Fibroblast of skin of back (primary cell): ENCODE measurements at places on chromosomes 13 and 19.

- peak; percentile 67 for DNase-seq
Measured at GRCh38 chr19:41144403-41144802, 30.2 kb downstream of the CYP2F1 start.

DNA sequence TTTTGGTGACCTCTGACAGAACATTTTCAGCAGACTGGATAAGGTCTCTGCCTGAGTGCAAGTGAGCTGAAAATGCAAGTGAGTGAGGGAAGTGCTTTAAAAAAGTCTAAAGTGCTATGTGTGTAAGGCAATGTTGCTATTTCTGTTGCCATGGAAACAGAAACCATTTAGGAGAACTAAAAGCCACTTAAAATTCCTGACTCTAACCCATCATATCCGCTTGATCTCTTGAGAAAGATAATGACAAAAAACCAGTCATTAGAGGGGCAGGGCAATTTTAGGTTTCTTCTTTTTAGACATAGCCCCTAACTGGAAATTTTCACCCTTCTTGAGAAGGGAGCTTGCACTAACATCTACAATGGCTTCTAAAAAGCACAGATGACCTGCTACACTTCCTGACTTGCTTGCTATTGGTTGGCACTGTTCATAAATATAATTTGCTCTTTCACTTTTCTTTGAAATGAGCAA, at the start of gene CYSLTR2:
Gene CYSLTR2, plus strand, starts transcription at position 458 of the 468 bp plus-strand sequence. CDS start 52,889 bp downstream, outside the sequence.
- DNase-seq: peak; percentile 11

DNA sequence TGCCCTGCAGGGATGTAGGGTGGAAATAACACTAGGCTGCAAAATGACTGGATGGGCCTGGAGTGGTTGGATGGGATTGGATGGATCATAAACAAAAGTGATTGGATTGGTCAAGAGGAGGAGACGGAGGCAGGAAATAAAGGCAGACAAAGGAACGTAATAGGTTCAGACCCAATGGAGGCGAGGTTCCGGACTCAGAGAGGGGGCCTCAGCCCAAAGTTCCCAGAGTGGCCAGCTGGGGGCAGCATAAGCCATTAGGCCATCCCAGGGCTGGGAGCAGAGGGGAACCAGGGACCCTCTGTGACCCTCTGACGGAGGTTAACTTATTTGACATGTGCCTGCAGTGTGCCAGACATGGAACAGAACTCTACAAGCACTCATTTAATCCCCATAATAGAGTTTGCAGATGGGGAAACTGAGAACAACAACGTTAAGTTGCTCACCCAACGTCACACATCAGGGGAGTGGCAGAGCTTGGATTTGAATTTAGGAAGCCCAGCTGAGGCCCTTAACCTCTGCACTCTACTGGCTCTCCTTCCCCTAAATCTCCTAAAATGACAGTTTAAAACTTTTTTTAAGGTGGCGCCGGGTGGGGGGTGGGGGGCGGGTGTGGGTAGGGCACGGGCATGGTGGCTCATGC, 15.3 kb upstream of the MAP1S start:
- peak; percentile 19 for DNase-seq

- DNase-seq: no peak
Measured at GRCh38 chr13:45341799-45342500, 967 bp upstream of the TPT1 start.

- DNase-seq: peak; percentile 81
Measured at GRCh38 chr19:55654868-55655647, at the start of gene U2AF2. U2AF2 (plus strand) TSS chr19:55655035; CDS start chr19:55655105, 70 bp downstream.

GRCh38 chr13:96796091-96796633, 198.1 kb downstream of the OXGR1 start:
- DNase-seq: no peak

- peak; percentile 15 for DNase-seq
Measured at GRCh38 chr13:62119739-62120700, 704.4 kb upstream of the PCDH20 start.

- DNase-seq: no peak
Measured at GRCh38 chr19:32661318-32661717, 13.7 kb downstream of the ANKRD27 start.

DNA sequence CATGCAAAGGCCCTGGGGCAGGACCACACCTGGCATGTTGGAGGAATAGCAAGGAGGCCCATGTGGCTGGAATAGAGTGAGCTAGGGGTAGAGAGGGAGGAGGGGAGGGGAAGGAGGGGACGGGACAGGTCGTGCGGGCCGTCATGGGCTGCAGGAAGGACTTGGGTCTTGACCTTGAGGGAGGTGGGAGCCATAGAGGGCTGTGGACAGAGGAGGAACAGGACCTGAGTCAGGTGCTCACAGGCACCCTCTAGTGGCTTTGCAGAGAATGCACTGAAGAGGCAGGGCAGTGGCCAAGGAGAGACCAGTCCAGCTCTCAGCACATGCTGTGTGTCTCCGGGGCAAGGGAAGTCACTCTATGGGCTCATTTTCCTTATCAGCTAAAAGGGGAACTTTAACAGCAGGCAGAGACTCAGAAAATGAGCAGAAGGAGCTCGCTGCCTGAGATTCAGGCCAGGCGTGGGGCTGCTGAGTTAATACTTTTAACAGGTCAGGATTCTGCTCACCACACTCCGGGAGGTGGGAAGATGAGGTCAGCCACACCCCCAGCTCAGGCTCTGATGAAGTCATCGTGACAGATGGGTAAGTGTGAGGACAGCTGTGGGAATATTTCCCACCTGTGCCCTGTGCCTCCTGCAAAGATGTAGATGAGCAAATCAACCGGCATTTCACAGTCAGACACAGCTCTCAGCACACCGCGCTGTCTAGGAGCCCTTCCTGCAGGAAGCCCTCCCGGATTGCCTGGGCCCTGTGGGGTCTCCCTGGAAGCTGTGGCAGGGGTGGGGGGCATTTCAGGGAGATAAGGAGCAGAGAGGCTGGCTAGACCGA, 6.0 kb upstream of the TNFAIP8L1 start:
- peak; percentile 68 for DNase-seq

DNA sequence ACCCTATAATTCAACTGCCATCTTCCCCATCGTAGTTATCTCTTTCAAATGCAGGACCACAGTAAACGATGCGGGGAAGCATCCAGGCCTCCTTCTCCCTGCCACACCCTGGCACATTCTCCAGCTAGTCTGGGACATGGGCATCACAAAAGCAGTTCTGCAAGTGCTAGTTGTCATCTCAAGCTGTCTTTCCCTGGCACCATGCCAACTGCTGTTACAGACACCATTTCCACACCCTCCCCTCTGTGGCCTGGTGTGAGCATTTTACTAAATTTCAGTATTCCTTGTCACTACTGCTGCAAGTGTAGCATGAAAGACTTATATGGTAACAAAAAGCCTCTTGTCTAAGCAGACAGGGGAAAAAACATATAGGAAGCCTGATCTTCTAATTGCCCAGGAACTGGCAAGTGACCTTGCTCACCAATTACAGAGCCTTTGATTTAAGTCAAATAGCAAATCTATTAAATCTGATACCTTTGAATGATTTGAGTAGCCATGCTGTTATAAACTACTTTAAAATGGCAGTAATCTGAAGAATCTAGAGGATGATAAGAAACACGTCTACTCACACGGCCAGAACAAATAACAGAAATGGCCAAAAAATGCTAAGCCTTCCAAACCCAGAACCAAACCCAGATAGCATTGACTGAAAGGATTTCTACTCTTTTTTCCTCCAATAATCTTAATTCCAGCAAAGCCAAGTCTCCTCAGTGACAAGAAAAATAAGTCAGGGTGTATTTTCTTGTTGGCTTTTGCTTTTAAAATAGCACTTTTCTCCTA, 179.0 kb downstream of the NUFIP1 start:
- peak; percentile 53 for DNase-seq

DNA sequence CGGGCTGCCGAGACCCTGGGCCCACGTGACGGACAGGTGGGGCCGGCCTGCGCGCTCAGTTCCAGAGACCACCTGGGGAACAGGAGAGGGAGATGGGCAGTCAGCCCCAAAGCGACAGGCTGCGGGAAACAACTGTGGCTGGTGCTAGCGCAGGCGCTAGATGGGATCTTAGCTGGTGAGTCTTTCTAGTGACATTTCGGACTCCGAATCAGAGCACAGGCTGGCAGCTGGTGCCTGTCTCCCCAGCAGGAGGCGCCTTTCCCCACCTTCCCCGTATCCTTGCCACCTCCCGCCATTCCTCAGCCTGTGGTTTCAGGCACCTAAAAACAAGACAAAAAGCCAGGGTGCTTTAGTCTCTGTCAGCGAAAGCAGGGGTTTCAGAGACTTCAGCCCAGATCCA, 19.4 kb upstream of the RANBP3 start:
- no peak for DNase-seq

DNA sequence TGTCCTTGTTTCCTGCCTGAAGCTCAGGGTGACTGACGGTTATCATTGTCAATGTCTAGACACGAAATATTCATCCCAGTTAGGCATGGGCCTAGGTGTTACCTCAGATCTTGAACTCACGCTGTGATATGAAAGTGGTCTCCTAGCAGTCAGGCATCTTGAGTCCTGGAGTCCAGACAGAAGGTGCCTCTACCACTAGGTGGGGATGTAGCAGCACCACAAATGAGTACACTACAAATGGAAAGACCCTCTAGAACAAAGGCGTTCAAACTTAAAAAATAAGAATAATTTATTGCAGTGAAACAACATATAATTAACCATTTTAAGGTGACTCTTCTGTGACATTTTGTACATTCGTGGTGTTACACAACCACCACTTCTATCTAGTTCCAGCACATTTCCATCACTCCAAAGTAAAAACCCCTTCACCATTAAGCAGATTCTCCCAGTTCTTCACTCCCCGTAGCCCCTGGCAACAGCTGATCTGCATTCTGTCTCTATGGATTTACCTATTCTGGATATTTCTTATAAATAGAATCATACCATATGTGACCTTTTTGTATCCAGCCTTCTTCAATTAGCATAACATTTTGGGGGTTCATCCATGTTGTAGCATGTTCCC, 11.9 kb upstream of the FRY start:
- peak; percentile 65 for DNase-seq

DNA sequence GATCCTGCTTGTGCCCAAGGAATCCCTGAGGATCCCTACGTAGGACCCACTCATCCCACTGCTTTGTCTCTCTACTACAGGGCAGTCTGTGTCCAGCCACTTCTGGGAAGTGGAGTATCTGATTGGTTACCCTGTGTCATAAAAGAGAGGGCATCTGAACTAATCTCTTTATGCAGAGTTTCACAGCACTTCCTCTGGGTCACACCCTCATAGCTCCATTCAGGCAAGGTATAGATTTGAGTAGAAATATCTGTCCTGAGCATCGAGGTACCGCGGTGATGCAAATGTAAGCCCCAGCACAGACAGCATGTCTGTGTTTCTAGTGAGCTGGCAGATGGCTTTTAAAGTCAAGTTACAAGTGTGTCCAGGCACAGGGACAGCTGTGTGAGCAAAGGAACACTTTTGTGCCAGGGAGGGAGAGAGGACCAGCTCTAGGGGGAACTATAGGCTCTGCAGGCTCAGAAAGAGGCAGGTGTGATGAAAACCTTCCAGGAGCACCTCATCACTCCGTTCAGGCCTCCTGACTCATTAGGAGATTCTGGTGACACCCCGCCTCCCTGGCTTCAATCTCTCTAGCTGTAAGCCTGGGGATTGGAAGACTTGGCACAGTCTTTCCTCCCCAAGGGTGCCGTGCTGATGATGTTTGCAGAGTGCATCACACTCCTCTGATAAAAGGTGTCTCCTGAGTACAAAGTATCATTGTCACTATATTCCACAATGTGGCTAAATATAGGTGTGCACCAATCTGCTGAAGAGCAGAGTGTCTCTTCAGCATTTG, 84.3 kb upstream of the UBL3 start:
- DNase-seq: no peak

DNA sequence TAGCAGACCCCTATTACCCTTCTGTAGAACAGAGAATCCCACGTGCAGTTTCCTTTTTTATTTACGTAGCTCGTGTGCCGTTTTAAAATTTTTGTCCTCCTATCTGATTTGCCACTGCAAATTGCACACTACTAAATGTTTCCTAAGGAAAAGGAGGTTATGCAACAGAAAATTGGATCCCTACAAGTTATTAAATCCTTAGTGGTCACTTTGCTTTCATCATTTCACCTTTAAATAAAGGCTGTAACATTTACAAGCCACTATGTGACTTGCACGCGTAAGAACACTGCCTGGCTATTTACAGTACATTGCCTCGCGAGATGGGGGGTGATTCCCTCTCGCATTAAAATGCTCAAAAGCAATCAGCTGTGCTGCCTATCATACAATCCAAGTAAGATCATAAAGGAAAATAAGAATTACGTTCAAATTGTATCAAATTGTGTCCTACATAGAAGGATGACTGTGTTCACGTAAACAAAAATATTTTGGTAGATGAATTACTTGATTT, 525.6 kb downstream of the SUCLA2 start:
- DNase-seq: no peak

DNA sequence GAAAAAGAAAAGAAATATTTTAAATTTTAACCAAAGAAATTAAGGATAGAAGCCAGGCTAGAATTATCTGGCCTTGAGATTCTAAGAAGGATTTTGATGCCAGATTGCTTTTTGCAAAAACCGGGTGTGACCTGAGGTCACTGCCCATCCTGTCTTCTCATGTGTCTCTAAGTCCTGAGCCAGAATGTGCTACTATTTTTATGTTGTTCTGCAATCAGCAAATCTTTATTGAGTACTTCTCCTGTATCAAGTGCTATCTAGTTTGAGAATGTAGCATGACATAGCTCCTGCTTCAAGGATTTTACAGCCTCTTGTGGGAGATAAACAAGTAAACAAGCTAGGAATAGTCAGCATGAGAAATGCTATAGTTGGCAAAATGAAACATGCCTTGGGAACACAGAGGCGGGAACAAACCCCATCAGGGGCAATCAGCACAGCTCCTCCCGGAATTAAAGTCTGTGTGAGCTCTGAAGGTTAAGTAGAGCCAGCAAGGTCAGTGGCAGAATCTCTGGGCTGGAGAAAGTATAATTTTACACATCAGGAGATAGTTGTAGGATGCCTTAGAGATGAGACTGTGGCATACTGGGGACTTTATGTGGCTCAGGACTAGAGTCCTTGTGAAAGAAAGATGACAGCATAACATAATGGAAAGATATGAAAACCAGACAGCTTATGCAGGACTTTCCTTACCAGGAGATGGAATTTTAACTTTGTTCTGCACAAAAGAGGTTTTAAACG, 899.5 kb upstream of the SLC10A2 start:
- no peak for DNase-seq

- DNase-seq: no peak
Measured at GRCh38 chr19:704447-704741, 4.3 kb upstream of the PALM start.
